Ascending aorta (tissue), 2 donors: ENCODE measurements at places on chromosomes 16 and 17.

GRCh38 chr17:2718150-2718938 is 6.8 kb upstream of the CLUH start:
- DNase-seq: no peak

DNA sequence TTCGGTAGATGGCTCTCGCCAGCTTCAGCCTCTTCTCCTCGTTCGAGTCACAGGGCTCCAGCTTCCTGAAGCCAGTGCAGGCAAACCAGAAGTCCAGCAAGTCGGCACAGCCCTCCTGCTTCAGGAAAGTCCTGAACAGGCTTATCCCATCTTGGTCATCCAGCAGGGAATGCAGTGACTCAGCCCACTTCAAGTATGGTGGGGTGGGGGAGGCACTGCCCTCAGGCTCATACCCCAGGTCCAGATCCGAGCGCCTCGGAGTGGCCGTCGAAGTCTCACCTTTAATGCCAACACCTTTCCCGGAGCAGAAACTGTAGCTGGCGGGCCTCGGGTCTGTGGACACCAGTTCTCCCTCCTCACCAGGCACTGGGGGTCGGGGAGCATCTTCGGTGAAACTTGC is 5.9 kb downstream of the AXIN1 start:
- DNase-seq: no peak

DNA sequence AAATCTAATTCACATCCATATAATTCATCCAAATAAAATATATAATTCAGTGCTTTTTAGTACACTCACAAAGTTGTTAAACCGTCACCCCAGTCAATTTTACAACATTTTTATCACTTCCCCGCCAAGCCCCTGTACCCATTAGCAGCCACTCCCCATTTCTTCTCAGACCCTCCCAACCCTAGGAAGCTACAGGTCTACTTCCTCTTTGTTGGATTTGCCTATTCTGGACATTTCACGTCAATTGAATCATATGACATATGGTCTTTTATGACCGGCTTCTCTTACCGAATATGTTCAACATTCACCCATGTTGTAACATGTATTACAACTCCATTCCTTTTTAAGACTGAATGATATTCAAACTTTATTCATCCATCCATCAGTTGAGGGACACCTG is 19.9 kb upstream of the MLKL start:
- no peak for DNase-seq

DNA sequence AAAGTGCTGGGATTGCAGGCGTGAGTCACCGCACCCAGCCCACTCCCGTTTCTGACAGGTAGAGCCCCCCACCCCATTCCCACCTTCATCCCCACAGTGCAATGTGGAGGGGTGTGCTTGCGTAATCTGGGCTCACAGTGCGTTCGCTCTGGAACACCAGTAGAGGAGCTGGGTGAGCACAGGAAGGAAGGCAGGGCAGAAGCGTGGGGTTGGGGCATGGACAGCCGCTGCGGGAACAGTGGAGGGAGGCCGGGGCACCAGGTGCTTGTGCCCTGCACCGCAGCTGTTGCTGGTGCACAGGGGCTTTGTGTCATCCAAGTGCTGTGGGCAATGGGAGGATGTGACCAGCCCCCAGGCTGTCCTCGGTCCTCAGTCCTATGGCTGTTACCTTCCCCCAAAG is 24.7 kb downstream of the KDM8 start:
- no peak for DNase-seq

DNA sequence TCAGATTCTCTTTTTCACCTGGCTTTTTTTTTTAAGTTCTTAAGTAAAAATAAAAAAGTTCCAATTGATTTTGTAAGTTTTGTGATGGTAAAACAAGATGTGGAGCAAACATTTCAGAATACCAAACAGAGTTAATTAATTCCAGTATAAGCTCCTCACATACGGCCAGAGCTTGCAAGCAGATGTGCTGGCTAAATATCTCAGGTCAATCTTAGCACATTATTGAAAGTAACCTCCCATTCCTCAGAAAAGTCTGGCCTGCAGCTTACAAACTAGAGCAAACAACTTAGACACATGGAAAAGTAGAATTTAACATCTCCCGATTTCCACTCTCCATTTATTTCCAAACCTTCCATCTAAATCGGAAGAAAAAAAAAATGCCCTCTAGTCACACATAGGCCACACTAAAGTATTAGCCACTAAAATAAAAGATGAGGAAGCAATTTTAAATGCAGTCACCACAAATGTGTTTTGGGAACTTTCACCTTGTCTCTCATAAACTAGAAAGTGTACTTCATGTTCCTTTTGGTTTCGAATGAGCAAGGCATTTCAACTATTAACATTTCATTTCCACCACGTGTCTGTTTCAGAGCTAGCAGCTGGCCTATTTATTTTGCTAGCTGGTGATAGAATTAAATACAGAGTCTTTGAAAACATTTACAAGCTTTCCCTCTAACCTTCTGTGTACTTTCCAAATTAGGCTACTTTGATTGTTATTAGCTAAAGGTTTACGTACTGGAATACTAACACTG is 143.3 kb downstream of the STX8 start:
- DNase-seq: no peak

- no peak for DNase-seq
These were observed 1470.1 kb upstream of the GOT2 start for GRCh38 chr16:60204181-60204580.

DNA sequence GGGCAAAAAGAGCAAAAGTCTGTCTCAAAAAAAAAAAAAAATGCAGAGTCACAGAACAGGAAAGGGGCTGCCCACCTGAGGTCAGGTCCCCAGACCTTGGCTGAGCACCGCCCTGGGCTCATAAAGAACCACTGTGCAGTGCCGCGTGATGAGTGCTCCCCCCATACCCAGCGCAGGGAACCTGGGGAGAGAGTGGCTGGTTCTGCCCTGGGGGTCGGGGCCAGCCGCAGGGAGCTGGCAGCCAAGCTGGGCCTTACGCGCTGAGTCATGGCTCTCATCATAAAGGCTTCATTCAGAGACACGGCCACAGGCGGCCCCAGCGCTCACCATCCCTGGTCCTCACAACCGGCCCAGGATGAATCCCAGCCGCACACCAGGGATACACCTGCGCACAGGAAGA is 80.7 kb downstream of the RAB11FIP4 start:
- DNase-seq: no peak

GRCh38 chr16:53156516-53156915 is 101.7 kb downstream of the CHD9 start:
- DNase-seq: no peak

- no peak for DNase-seq
These were observed 14.1 kb upstream of the SLC16A5 start for GRCh38 chr17:75073618-75074047.

GRCh38 chr16:526181-527014 is 1.1 kb upstream of the CAPN15 start:
- no peak for DNase-seq

DNA sequence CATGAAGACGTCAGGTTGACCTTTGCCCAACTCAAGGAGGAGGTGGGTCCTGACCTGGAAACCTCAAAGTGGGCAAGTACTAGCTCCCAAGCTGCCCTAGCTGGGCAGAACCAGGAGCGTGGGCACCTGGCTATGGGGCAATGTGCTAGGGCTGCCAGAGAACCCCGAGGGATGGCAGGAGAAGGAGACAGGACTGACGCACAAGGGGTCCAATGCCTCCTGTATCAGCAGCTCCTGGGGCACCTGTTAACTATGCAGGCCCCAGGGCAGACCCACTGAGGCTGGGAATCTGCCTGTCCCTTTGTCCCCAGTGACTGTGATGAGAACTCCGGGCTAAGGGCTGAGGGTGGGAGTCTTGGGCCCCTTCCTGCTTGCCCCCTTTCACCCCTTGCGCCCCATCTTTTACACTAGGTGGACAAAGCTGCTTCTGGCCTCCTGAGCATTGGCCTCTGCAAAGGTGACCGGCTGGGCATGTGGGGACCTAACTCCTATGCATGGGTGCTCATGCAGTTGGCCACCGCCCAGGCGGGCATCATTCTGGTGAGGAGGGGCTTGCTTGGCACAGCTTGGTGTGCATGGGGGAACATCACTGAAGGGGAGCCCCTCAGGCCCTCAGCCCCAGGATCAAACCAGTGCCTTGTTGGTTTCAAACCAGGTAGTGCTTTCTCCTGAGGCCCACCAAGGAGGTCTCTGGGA is 7.7 kb downstream of the CHAD start:
- DNase-seq: no peak

- no peak for DNase-seq
These were observed 12.2 kb downstream of the UNC119 start for GRCh38 chr17:28540231-28540630.

- no peak for DNase-seq
These were observed 18.4 kb downstream of the NPTX1 start for GRCh38 chr17:80458016-80458415.

GRCh38 chr17:68542698-68543463 is 30.7 kb downstream of the PRKAR1A start:
- DNase-seq: no peak

GRCh38 chr17:17560975-17561374 is 30.5 kb downstream of the PEMT start:
- no peak for DNase-seq

- no peak for DNase-seq
These were observed 19.1 kb downstream of the WIPI1 start for GRCh38 chr17:68437979-68438822.

- no peak for DNase-seq
These were observed 23.5 kb downstream of the ZNF750 start for GRCh38 chr17:82816358-82816757.

- no peak for DNase-seq
These were observed 84.9 kb upstream of the RPH3AL start for GRCh38 chr17:437545-437944.

DNA sequence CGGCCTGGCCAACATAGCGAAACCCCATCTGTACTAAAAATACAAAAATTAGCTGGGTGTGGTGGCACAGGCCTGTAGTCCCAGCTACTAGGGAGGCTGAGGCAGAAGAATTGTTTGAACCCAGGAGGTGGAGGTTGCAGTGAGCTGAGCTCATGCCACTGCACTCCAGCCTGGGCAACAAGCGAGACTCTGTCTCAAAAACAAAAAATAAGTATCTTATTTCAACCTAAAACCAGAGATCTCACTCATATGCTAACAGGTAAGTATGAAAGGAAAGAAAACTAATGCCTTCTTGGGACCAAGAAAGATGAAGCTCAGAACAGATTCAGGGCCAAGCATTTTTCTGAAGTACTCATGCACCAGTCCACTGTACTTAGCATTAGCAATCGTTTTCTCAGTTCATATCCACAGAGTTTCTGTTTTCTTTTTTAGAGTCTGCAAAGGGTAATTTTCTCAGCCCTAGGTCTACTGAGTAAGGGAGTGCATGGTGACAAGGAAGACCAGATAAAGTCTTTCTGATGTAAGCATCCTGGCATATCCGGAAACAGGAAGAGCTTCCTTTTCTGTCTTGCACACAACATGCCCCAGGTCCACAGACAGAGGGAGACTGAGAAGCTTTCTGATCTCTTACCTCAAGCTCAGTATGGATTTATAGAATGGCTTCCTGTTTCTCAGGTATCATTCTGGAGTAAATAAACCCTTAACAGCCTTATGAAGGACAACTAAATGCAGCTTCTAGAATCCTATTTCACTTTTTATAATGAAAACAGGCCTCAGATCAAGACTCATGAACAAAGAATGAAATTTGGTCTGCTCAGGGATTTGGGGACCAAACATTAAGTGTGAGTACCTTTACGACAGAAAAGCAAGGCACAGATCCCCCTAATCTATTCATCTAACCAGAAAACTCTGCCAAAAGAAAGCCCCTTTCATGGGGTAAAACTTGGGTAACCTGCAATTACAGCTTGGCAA is 38.7 kb upstream of the FOXJ1 start:
- DNase-seq: no peak

- no peak for DNase-seq
These were observed 296.1 kb upstream of the SOX9 start for GRCh38 chr17:71824671-71825070.

- no peak for DNase-seq
These were observed 12.8 kb downstream of the ITGAE start for GRCh38 chr17:3788200-3788599.

DNA sequence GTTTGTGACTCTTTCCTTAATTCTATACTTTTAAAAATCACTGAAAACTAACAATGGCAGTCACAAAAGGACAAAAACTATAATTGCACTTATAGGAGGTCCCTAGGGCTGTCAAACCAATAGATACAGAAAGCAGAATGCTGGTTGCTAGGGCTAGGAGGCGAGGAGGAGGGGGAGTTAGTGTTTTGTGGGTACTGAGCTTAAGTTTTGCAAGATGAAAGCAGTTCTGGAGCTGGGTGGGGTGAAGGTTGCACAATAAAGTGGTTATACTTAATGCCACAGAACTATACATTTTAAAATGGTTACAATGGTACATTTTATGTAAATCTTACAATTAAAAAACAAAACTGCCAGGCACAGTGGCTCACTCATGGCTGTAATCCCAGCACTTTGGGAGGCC is 27.3 kb downstream of the NUBP1 start:
- no peak for DNase-seq

DNA sequence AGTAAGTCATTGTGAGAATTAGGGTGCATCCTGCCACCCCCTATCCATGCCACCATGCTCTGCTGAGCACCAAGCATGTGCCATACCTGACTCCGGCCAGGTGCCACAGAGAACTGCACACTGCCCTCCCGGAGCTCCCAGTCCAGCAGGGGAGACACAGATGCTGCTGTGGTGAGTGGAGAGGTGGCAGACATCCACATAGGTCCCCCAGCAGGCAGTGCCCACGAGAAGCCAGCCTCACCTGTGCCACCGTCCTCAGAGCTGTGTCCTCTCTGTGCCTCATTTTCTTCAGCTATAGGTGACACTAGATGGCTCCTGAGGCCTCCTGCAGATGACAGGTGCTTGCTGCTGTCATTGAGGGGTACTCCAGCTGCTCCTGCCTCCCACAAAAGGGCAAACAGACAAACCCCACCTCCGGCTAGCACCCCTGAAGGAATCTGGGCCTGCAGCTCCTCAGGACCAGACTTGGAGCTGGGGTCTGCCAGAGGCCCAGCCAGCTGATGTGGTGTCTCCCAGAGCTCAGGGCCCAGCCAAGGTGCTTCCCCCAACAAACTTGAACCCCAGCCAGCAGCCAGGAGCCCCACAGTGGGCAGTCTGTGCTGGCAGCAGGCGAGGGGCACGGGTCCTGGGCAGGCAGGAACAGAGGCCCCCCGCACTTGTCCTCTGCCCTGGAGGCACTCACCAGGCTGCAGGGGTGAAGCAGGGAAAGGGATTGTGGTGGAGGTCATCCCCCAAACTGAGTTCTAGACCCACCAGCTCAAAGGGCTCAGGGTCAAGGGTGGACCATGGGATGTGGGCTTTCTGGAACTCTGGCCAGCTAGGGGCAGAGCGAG is 17.1 kb downstream of the FOXJ1 start:
- no peak for DNase-seq

- DNase-seq: no peak
These were observed 114.0 kb downstream of the PRKCB start for GRCh38 chr16:23949630-23950290.

GRCh38 chr17:5516060-5516792 is 29.9 kb downstream of the MIS12 start:
- DNase-seq: no peak

DNA sequence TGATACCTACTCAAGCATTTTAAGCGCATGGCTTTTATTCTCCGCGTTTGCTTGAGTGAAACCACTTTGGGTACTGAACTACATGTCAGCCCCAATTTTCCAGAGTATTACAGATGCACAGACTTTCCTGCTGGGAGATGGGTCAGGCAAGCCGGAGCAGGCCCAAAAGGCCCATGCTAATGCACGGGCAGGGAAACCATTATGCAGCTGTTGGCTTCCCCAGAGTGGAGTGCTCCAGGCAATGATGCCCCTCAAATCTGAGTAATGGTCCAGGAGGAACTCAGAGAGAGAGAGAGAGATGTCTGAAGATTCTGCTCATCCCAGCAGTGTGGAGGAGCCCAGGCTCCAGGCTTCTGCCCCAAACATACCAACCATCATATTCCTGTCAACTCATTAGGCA is 80.2 kb downstream of the CDH11 start:
- no peak for DNase-seq
